A549 treated with Hydrocortisone at 1 μM for 4 hours (cell line): ENCODE measurements at places on chromosomes 3 and 15. TPM values are rescaled to one million over a fixed set of nuclear protein-coding genes. Genes with fewer than 3 reads are reported as not detected.

The ENTPD3 gene
- 0.03 to 0.05 TPM (median 0.03 TPM) in 3 of 5 replicates, not detected in the others for total RNA-seq

The OR5K2 gene
- total RNA-seq, result not detected in 5 replicates

The TF gene
- 0.91 to 2.4 TPM (median 1.4 TPM) in 5 replicates for total RNA-seq

The EIF5A2 gene
- 10.8 to 17.2 TPM (median 14.6 TPM) in 5 replicates for total RNA-seq

The FETUB gene
- total RNA-seq, result 0.12 to 0.34 TPM (median 0.15 TPM) in 3 of 5 replicates, not detected in the others

The CAPN3 gene
- 0.22 to 0.80 TPM (median 0.33 TPM) in 5 replicates for total RNA-seq

The SMCO1 gene
- total RNA-seq, result not detected in 5 replicates

The NOX5 gene
- total RNA-seq, result 0.11 to 0.35 TPM (median 0.20 TPM) in 5 replicates

The LRRC58 gene
- total RNA-seq, result 12.1 to 17.4 TPM (median 14.5 TPM) in 5 replicates

The FAM81A gene
- 10.7 to 12.7 TPM (median 11.4 TPM) in 5 replicates for total RNA-seq

The GPR156 gene
- total RNA-seq, result 0.24 to 0.49 TPM (median 0.36 TPM) in 5 replicates

The PARP9 gene
- total RNA-seq, result 5.1 to 7.0 TPM (median 5.8 TPM) in 5 replicates

The P2RY13 gene
- not detected in 5 replicates for total RNA-seq

The ZNF860 gene
- 1.1 to 1.6 TPM (median 1.4 TPM) in 5 replicates for total RNA-seq

The ZIC1 gene
- total RNA-seq, result 0.01 to 0.18 TPM (median 0.10 TPM) in 3 of 5 replicates, not detected in the others

The HTR3D gene
- total RNA-seq, result not detected in 5 replicates

The PLA2G4D gene
- not detected in 5 replicates for total RNA-seq

The SLC9A9 gene
- total RNA-seq, result 0.03 to 0.23 TPM (median 0.15 TPM) in 5 replicates

The UQCRC1 gene
- 167 to 233 TPM (median 172 TPM) in 5 replicates for total RNA-seq

The PLSCR5 gene
- not detected in 5 replicates for total RNA-seq

The ACP3 gene
- 0.10 TPM in 1 of 5 replicates, not detected in the others for total RNA-seq

The FSIP1 gene
- total RNA-seq, result 0.53 to 1.6 TPM (median 0.95 TPM) in 5 replicates

The NR2F2 gene
- total RNA-seq, result 19.3 to 23.3 TPM (median 20.6 TPM) in 5 replicates

The PLCB2 gene
- total RNA-seq, result 0.67 to 1.1 TPM (median 0.85 TPM) in 5 replicates

The EPHB3 gene
- total RNA-seq, result 0.15 to 0.21 TPM (median 0.20 TPM) in 5 replicates

The SKIC8 gene
- 79.6 to 118 TPM (median 86.2 TPM) in 5 replicates for total RNA-seq

The IL20RB gene
- 0.67 to 1.6 TPM (median 0.97 TPM) in 5 replicates for total RNA-seq
